ENCODE measurements at places on chromosomes 4 and X.

- no peak for DNase-seq
These were observed 159.0 kb upstream of the CXCL13 start for GRCh38 chr4:77446601-77447000.

DNA sequence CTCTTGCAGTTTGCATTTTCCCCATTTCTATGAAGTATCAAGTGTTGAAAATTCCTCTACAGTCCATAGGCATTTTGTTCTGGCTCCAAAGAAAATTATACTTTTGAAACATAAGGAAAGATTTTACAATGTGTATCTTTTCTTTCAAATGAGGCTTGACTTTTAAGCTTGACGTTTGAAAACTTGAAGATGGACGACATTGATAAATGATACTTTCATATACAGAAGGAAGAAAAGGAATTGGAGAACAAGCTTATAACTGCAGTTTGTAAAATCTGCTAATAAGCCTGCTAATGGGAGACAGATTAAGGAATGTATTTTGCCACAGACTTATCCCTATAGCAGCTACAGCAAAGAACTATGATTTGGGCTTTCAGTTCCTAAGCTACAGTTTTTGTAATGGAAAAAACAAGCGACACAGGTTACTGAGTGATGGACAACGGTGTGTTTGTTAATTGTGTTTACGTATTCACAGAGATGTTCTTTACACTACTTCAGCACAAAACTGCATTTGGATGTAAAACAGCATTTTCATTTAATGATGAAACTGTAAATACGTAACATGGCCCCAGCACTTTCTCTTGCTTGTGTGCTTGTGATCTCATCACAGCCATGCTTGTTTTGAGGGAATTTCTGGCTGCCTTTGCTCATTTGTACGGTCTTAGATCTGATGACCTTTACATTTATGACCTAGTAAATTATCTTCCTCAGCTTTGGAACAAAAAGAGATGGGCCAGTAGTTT lies 83.2 kb upstream of the FAT1 start:
- peak; percentile 7 for DNase-seq

DNA sequence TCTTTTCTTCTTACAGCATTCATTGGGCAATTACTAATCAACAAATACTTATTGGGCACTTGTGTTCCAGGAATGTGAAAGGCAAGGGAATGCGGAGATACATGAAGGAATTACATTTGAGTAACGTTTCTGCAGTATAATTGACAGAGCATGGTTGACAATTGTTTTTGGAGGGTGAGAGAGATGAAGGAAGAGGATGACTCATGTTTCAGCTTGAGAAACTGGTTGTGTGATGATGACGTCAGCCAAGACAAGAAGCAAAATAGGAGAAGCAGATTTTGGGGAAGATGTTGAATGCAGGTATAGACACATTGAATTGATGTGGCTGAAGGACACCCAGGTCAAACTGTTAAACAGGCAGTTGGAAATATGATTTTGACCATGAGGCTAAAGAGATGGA lies 8.0 kb upstream of the CPEB2 start:
- DNase-seq: peak; percentile 17

DNA sequence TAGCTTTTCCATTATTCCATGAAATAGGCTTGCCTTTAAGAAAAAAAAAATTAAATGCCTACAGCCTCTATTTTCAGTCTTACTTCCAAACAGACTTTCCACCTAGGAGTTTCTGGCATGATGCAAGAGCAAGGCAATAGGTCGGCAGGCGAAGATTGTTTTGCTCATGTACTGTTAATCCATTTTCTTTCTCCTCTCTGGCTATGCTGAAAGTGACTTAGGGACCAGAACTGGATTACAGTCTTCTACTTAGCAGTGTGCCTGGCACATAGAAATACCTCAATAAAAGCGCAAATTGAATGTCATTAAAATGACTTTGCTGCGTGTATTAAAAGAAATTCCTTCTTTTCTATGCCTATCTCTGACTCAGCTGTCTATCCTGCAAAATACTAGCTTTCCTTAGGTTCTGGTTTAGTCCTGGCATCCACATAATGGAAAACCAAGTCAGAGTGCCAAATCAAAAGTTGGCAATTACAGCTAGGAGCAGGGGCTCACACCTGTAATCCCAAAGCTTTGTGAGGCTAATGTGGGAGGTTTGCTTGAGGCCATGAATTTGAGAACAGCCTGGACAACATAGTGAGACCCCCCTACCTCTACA lies 51.9 kb downstream of the CC2D2A start:
- DNase-seq: peak; percentile 21

- DNase-seq: peak; percentile 65
These were observed 15.9 kb upstream of the MAP9 start for GRCh38 chr4:155392481-155393184.

GRCh38 chr4:77203380-77204197 lies 46.6 kb downstream of the CCNG2 start:
- DNase-seq: peak; percentile 83

DNA sequence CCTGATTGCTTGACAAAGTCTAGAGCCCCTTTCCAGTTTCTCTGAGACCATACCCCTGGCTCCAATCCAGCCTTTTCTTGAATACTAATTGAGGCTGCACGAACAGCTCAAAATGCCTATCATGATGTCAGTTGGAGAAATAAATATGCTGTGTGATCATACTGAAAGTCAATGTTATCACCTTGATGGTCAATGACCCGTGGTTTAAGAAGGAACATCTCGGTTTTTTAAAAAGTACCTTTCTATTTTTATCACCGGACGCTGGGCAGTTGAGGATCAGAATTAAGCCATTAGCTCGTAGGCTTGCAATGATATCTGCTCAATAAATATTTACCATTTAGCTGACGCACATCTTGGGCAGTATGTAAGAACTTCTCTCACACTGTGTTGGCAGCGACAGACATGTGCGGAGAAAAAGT lies 852 bp upstream of the WDR44 start:
- peak; percentile 38 for DNase-seq

- peak; percentile 76 for DNase-seq
These were observed 95.7 kb downstream of the NPNT start for GRCh38 chr4:105990933-105991332.

DNA sequence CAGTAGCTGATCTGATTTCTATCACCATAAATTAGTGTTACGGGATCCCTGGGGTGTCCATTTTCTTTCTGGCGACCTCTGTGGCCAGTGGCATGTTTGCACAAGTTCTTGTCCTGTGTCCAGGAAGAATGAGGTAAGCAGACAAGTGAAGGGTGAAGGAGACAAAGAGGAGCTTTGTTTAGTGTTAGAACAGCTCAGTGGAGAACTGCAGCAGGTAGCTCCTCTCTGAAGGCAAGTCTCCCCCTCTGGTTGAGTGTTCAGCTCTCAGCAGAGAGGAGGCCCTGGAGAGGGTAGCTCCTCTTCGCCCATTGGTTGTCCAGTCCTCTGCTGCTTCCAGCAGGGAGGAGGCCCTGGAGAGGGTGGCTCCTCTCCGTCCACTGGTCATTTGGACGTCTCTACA lies 47.2 kb downstream of the DMP1 start:
- no peak for DNase-seq

- DNase-seq: no peak
These were observed 112.5 kb downstream of the MID1 start for GRCh38 chrX:10507876-10508275.

- DNase-seq: no peak
These were observed 191.9 kb upstream of the CXCL13 start for GRCh38 chr4:77413766-77414165.

DNA sequence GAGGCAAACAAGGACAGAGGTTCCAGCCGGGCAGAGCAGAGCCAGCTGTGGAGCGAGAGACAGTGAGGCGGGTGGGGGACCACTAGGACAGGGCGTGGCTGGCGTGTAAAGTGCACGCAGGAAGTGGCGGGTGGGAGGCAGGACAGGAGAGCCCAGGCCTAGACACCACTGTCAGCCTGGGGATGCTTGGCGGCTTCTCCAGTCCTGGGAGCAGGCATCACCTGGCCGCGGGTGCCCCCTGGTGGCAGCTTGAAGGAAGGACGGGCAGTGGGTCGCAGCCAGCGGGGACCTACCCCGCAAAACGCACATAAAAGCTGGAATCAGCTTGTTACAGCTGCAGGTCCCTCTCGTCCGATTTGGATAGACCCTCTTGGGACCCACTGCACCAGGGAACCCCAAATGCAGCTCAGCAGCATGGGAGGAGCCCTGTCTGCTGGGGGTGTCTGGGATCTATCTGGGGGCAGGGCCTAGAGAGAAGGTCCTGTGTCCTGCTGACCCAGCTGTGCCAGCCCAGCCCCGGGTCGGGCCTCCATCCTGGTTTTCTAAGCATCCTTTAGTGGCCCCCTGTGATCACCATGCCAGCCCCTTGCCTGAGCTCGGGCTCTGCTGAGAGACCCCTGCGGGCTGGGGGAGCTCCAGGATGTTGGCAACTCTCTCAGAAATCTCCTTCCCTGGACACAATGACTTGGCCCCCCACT lies 57.7 kb downstream of the WFS1 start:
- DNase-seq: peak; percentile 54

GRCh38 chr4:921830-922331 lies 10.2 kb downstream of the GAK start:
- no peak for DNase-seq

- no peak for DNase-seq
These were observed 51.1 kb downstream of the TXK start for GRCh38 chr4:48082956-48083355.

DNA sequence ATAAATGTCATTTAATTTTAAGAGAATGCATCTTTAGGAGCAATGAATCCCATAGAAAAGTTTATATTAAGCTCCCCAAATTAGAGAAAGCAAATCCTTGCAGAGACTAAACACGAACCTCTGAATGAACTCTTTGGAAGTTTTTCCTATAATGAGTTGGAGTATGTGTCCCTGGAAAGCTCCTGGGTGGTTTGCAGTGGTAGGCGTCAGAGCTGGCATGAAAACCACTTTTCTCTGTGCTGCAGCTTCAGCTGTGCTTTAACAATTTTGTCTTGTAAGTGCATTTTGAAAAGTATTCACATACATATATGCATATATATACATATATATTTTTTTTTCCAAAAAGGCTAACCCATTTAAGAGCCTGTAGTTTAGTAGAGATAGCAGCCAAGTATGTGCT lies 148.7 kb upstream of the TBC1D9 start:
- DNase-seq: no peak

- DNase-seq: no peak
These were observed 123.6 kb upstream of the NR3C2 start for GRCh38 chr4:148565801-148566200.

- no peak for DNase-seq
These were observed 177.0 kb downstream of the FAM13A start for GRCh38 chr4:88879991-88880390.

DNA sequence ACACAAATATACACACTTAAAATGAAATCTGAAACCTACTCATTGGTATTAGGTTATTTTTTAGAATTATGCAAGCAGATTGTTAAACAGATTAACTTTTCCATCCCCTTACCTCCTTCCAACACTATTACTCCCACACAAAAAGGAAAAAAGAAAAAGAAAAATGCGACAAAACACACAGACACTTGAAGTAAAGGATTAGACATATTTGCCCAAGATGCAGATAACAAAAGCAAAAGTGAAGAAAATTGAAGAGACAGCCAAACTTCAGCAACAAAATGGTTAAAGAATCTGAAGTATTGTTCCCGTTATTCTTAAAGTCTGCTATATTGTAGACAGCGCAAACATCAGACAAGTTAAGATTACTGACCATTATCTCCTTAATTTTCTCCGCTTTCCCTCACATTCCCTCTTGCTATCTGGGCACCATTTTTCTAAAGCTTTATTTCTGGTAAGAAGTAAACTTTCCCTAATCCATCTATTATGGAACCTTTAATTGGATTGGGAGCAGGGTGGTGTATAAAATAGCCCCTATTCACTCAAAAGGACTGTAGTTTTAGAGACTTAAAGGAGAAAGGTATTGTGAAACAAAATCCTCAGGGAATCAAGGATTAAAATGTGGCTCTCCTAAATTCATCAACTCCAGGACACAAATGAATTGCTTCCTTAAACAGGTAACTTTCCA lies 34.7 kb upstream of the MAB21L2 start:
- DNase-seq: no peak

DNA sequence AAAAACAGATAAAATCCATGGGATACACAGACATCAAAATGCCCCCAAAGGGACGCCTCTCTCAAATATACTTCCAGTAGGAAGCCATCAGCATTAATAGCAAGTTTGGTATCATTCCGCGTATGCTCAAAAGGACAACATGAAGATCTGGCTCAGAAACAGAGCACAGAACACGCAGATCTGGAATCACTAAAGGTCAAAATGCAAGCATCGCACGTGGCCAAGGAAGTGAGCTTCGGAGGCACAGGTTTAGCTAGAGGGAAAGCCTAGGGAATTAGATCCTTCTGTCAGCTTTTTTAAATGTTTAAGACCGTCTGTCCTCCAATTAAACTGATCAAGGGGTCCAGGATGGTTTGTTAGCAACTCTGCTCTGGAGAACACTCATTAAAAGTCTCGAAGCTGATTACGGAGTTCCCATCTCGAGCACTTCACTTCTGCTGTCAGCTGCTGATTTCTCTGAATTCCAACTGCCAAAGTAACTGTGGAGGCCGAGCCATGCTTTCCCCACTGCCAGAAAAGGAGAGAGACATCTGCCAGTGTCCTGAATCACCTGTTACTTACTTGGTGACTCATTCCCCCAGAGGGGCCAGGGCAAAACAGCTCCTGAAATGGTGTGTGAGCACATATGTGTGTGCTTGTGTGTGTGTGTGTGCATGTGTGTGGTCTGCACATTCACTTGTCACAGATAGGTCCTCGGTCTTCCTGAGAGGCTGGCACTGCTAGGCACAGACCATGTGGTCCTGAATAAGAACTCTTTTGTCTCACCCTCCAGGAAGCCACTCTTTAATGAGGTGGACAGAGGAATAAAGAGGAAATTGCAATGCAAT lies 177.7 kb upstream of the PPARGC1A start:
- DNase-seq: peak; percentile 54

GRCh38 chr4:176660561-176660960 lies 132.2 kb downstream of the VEGFC start:
- DNase-seq: no peak

- DNase-seq: peak; percentile 71
These were observed 760 bp downstream of the TMEM165 start for GRCh38 chr4:55396308-55397125.

DNA sequence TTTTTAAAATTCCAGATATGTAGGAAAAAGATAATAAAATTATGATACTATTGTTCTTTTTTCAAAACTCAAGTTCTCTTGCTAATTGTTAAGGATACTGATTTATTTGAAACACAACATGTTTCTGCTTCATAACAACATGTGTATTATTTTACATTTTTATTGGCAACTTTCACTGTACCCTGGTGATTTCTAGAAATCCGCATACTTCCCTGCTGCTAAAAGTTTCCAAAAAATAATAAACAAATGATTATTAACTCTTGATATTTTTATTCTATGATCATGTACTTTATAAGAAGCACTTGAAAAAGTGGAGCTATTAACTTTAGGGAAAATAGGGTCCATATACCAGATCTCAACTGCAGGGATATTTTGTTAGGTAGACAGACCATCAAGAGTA lies 71.2 kb upstream of the HCCS start:
- DNase-seq: no peak

GRCh38 chrX:17820100-17820499 lies 41.0 kb downstream of the RAI2 start:
- no peak for DNase-seq

GRCh38 chr4:133130171-133130570 lies 18.9 kb upstream of the PCDH10 start:
- DNase-seq: no peak
